ENCODE measurements at places on chromosomes 5 and 9. TPM values are rescaled to one million over a fixed set of nuclear protein-coding genes. Genes with fewer than 3 reads are reported as not detected.
A peak's percentile ranks its signal among the peaks of the same experiment; 100 is the strongest.

CFAP157 gene
- 1.0 TPM for total RNA-seq

- peak; percentile 51 for DNase-seq
These were observed 117.0 kb downstream of the TRPM6 start for GRCh38 chr9:74770508-74771261.

DNA sequence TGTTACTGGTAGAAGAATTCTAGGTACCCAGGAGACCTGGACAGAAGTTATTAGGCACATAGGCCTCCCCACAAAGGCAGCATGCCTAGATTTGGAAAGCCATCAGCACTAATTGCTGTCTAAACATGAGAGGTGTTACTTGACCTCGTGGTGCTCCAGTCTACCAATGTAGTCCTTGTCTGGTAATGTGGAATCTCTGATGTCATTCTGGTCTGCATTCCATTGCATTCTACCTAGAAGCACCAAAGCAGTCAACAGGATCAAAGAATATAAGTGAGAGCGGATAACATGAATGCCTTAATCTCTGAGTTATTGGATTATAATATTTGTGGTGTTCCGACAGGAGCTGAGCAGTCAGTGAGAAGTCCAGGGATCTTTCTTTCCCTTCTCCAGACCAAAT is 175.2 kb downstream of the PSAT1 start:
- DNase-seq, result no peak

GRCh38 chr5:111224561-111225345 is 569 bp downstream of the CAMK4 start:
- peak; percentile 24 for DNase-seq

DNA sequence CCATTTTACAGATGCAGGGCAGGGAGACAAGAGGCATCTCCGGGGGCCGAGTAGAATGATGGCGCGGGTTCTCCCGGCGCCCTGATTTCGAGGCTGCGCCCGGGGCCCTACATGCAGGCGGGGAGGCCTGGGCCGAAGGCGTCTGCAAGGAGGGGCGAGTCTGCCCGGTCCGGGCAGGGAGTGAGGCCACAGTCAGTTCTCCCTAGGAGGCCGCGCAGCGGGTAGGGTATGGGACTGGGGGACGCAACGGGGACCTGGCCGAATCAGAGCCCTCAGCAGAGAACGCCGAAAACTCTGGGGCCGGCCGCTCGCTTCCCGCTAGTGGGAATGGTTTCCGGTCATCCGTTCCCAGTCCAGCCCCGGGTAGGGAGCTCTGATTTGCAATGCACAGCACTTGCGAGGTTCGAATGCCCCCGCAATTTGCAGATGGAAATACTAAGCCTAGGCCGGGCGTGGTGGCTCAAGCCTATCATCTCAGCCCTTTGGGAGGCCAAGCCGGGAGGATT is 6.4 kb downstream of the TLX3 start:
- DNase-seq, result no peak

- DNase-seq, result no peak
These were observed 4.5 kb downstream of the FBXW5 start for GRCh38 chr9:136939996-136940525.

PROP1 gene
- not detected for total RNA-seq

- DNase-seq, result no peak
These were observed 74.8 kb downstream of the CDK5RAP2 start for GRCh38 chr9:120505186-120505585.

GRCh38 chr9:26163931-26164330 is 485.7 kb upstream of the TUSC1 start:
- DNase-seq, result no peak

- DNase-seq, result peak; percentile 37
These were observed 674 bp downstream of the TMEM38B start for GRCh38 chr9:105694848-105695581.

GRCh38 chr5:56803894-56804293 is 11.5 kb upstream of the MAP3K1 start:
- DNase-seq, result no peak

DNA sequence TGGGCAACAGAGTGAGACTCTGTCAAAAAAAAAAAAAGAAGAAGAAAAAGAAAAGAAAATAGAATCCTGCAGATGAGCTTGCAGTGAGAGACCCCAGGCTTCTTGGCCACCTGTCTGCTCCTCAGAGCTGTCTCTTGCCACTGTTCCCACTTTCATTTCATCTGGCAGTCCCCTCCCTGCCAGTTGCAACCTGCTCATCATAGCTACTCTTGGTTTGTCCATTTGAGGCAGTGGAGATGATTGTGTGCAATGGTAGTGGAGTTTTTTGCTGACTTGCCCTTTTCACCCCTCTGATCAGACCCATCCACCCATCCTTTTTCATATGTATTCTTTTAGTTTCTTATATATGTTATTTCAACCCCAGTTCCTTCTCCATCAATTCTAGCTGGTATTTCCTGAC is 28.7 kb downstream of the ANKRD33B start:
- no peak for DNase-seq

DND1 gene
- total RNA-seq, result 2.8 TPM

SPATA31C1 gene
- total RNA-seq, result not detected

HSPB3 gene
- not detected for total RNA-seq

GRCh38 chr5:56100439-56101176 is 105.8 kb upstream of the IL6ST start:
- no peak for DNase-seq

SLC1A3 gene
- total RNA-seq, result 7.9 TPM

- DNase-seq, result no peak
These were observed 132.7 kb upstream of the MTAP start for GRCh38 chr9:21669701-21670100.

FBN2 gene
- 0.22 TPM for total RNA-seq

BARHL1 gene
- not detected for total RNA-seq

DNA sequence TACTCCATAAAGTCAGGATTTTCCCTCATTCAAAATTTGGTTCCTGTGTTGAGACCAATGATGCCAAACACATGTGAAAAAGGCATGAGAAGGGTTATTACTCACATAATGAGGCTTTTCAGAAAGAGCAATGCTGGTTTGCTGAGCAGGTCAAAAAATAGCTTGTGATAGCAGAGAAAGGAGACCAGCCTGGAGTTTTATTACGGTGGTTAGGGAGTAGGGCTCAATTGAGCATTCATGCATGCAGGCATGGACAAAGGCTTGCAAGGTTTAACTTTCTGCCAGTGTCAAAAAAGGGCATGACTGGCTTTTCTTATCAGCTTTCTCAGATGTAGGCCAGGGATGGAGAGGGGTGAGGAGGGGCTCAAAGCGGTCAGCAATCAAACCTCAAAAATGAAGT is 628.3 kb downstream of the DNAH5 start:
- no peak for DNase-seq
